ENCODE measurements at places on chromosomes 5 and 9.
A peak's percentile ranks its signal among the peaks of the same experiment; 100 is the strongest.

GRCh38 chr9:4548811-4549725 lies 58.8 kb downstream of the SLC1A1 start:
- DNase-seq: peak; percentile 40

GRCh38 chr9:28926306-28926705 lies 1353.0 kb upstream of the C9orf72 start:
- no peak for DNase-seq

- DNase-seq: no peak
Observed at GRCh38 chr5:18920966-18921365, 1067.0 kb downstream of the CDH18 start.

- no peak for DNase-seq
Observed at GRCh38 chr9:110742741-110743371, 74.3 kb downstream of the MUSK start.

GRCh38 chr5:89313804-89314588 lies 431.0 kb upstream of the MEF2C start:
- DNase-seq: no peak

DNA sequence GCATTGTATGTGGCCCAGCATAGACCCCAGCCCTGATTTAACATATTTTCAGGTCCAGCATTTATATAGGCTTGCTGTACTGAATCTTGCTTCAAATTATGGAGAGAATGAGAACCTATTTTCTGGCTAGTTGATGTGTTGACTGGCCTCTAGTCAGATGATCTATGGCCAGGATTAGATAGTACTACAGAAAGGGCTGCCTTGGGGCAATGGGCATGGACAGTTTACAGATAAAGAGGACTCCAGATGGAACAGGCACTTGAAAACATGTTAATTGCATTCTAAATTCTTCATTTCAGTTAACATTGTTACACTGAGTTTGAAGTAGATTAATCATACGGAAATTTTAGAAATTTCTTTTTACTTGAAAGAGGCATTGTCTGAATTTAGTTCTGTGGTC lies 61.5 kb downstream of the RAB14 start:
- DNase-seq: no peak

DNA sequence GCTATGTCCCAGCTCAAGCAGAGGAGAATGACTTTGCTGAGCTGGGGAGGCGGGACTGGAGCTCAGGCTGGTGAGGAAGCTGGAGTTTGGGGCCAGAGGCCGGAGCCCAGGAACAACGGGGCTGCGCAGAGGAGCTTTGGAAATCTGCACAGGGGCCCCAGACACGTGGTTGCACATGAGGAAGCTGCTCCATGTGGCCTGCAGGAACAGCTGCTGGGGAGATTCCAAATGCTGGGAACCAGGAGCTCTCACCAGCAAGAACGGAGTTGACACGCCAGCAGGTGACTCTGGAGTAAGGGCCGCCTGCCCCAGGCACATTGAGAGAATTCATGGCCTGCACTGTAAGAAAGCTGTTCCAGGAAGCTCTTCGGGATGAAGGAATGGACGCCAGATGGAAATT lies 91.0 kb downstream of the OLFM1 start:
- DNase-seq: no peak

DNA sequence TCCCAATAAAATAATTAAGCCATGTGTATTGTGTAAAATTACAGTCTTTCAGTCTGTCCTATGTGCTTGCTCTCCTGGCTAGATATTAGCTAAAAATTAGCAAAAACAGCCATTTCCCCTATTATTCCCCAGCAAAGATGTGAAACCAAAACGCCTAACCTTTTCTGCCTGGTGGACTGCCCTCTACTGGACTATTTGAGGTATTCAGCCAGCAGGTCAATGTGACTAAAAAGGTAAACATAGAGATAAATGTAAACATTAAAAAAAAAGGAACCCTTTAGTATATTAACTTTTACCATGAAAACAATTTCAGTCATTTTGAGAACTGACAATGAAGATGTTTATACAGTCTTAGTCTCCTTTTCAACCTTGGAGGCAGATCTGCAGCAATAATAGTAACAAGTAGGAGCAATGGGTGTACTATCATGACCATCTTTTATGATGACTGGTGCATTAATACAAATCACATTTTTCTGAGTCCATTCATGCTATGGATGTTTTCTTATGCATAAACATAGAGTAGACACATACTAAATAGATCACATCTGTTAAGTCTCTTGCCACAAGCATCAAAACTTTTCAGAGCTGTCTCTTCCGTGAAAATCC lies 10.1 kb downstream of the ATG12 start:
- DNase-seq: peak; percentile 41

DNA sequence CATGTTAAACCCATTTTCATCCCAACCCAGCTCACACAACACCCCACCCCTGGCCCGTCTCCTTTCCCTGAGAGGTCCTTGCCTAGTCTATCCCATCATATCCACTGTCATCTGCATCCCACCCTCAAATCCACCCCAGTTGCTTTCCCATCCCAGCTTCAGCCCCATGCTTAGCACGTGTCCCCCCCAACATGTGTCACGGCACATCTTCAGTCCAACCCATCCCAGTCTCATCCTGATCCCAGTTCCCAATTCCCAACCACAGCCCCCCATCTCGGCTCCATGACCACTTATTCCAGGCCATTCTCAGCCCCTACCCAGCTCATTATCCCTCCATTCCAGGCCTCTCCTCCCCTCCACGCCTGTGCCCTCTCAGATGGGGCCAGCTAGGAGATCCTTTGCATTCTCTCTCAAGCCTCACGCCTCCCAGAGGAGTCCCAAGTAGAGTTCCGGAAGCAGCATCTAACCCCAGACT lies 605 bp upstream of the DBN1 start:
- DNase-seq: no peak

- DNase-seq: no peak
Observed at GRCh38 chr9:16062542-16063240, 509.8 kb downstream of the CCDC171 start.

GRCh38 chr9:37029304-37029775 lies 4.7 kb downstream of the PAX5 start:
- DNase-seq: no peak

GRCh38 chr5:117999939-118000549 lies 988.3 kb downstream of the DTWD2 start:
- no peak for DNase-seq

GRCh38 chr5:149172709-149173505 lies 31.6 kb downstream of the ABLIM3 start:
- DNase-seq: no peak

Data from mucosa of descending colon (tissue), 3 donors.